ENCODE measurements at places on chromosomes 7 and 10.

GRCh38 chr7:33854801-33855350, 50.5 kb upstream of the BMPER start:
- DNase-seq = no peak

DNA sequence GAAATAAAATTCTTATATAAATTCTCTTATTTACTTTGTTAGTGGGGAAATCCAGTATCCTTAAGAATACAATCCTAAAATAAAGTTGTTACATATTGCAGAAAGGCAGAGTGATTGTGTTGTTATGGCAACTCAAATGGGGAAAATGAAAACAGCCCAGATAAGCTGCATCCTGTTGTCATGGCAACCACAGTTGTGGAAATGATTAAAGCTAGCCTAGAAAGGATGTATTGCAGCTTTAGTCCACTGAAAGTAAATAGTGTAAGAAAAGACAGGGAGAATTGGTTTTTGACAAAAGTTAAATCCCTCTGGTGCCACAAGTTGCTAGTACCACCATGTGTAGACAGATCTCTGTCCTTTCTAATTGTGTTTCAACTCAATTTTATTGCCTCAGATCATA, 43.2 kb downstream of the BTRC start:
- DNase-seq = no peak

DNA sequence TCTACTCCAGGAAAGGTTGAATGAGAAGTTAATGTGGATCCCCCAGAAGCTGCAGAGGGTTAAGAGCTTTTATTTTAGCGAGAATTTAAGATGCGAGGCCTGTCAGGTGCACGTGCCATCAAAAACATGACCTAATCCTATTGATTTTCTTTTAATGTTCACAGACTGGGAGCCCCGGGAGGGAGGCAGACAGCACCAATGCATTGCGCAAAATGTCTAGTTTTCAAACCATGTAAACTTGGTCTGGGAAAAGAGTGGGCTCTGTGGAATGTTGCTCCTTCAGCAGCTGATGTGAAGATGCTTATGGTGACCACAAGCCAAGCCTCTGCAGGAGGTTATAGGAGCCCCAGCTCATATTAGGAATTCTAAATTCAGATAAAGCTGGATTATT, 172.0 kb upstream of the ITGB1 start:
- DNase-seq = no peak

DNA sequence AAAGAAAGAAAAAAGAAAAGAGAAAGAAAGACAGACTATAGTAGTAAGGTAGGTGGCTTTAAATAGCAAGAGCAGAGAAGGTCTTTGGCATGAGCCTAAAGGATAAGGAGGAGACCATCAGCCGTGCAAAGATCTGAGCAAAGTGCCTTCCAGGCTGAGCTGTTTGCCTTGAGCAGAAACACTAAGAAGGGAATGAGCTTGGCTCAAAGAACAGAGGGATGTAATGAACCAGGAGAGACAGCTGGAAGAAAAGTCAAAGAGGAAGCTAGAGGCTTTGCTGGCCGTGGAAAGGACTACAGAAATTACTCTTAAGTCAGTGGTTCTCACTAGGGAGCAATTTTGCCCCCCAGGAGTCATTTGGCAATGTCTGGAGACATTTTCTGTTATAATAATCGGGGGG, 228.6 kb downstream of the FGFR2 start:
- DNase-seq = no peak

- no peak for DNase-seq
These were observed 5.1 kb downstream of the UBE2H start for GRCh38 chr7:129947701-129948100.

DNA sequence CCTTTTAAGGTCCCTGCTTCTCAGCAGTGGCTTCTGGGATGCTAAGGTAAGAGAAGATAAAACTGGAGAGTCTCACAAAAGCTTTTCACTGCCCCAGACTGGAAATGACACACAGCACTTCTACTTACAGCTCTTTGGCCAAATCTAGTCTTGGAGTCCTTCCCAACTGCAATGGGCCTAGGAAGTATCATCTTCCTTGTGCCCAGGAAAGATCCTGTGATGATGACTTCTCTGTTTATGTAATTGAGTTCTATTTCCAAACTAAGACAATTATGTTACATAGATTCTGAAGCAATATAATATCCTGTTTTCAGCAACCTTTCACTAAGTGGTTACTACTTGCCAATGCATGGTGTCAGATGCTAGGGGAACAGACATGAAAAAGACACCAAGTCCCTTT, 234.1 kb downstream of the PTEN start:
- no peak for DNase-seq

DNA sequence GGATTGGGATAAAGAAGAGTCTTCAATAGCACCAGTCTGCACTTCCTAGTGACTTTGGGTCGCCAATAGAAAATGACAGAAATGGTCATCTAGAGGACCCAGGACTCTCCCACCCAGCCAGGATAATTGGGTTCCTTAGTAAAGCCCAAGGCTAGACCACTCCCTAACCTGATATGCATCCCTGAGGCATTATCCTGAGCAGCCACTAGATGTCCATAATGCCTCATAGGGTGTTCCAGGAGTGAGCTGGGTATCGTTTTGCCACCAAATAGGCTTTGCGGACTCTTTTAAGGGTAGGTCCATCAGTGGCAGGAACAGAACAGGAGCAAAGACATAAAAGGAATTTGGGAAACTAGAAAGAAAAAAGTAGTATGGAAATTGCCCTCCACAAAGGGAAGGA, 4.5 kb upstream of the LRRC4 start:
- no peak for DNase-seq

GRCh38 chr7:66236713-66237303, 31.7 kb downstream of the TPST1 start:
- DNase-seq = no peak

- no peak for DNase-seq
These were observed 1120.7 kb downstream of the GATA3 start for GRCh38 chr10:9175200-9175599.

Measured in stimulated activated CD4-positive, alpha-beta T cell treated with anti-CD3 and anti-CD28 coated beads, Interleukin-1b, Interleukin-23, amount 100 ng/mL, for 1 hour (primary cell).